Smooth muscle cell of the pulmonary artery (primary cell): ENCODE measurements at places on chromosomes 1 and 21. TPM values are rescaled to one million over a fixed set of nuclear protein-coding genes. Genes with fewer than 3 reads are reported as not detected.

TAS1R3 gene
- 0.23 and 0.26 TPM in 2 replicates for total RNA-seq

CNKSR1 gene
- 0.07 and 0.69 TPM in 2 replicates for total RNA-seq

BRDT gene
- not detected in 2 replicates for total RNA-seq

HNRNPU gene
- total RNA-seq: 244 and 270 TPM in 2 replicates

PDE9A gene
- 1.2 TPM in 1 of 2 replicates, not detected in the other for total RNA-seq

AKIRIN1 gene
- total RNA-seq: 45.0 and 49.9 TPM in 2 replicates

EFHD2 gene
- total RNA-seq: 17.7 and 31.3 TPM in 2 replicates

NIBAN1 gene
- 58.9 and 152 TPM in 2 replicates for total RNA-seq

RIPPLY3 gene
- not detected in 2 replicates for total RNA-seq

OBSCN gene
- total RNA-seq: 5.8 and 6.8 TPM in 2 replicates

MFAP2 gene
- total RNA-seq: 13.0 and 39.9 TPM in 2 replicates

KRTAP21-2 gene
- not detected in 2 replicates for total RNA-seq

LCE3D gene
- total RNA-seq: not detected in 2 replicates

SPRR5 gene
- total RNA-seq: not detected in 2 replicates

PLK3 gene
- total RNA-seq: 21.8 and 72.0 TPM in 2 replicates

RNPEP gene
- 73.0 and 82.5 TPM in 2 replicates for total RNA-seq

FAM43B gene
- total RNA-seq: 0.07 and 0.13 TPM in 2 replicates

PRXL2B gene
- total RNA-seq: 15.2 and 16.9 TPM in 2 replicates

CA14 gene
- total RNA-seq: not detected in 2 replicates

HMCN1 gene
- total RNA-seq: 151 and 193 TPM in 2 replicates

ITLN2 gene
- 0.52 and 0.69 TPM in 2 replicates for total RNA-seq

LCE1F gene
- not detected in 2 replicates for total RNA-seq

FCMR gene
- total RNA-seq: 0.13 TPM in 1 of 2 replicates, not detected in the other

CLIC6 gene
- not detected in 2 replicates for total RNA-seq

PAQR6 gene
- 0.46 and 0.56 TPM in 2 replicates for total RNA-seq

AMY1B gene
- total RNA-seq: not detected in 2 replicates

NBL1 gene
- 260 and 392 TPM in 2 replicates for total RNA-seq

UBL4B gene
- not detected in 2 replicates for total RNA-seq

PROK1 gene
- not detected in 2 replicates for total RNA-seq

GON4L gene
- total RNA-seq: 31.5 and 34.3 TPM in 2 replicates

SAMD11 gene
- total RNA-seq: 1.9 and 19.5 TPM in 2 replicates

PPM1J gene
- total RNA-seq: 1.0 and 1.5 TPM in 2 replicates

OR14A16 gene
- total RNA-seq: not detected in 2 replicates
